ENCODE measurements at places on chromosomes 7 and 10.

DNA sequence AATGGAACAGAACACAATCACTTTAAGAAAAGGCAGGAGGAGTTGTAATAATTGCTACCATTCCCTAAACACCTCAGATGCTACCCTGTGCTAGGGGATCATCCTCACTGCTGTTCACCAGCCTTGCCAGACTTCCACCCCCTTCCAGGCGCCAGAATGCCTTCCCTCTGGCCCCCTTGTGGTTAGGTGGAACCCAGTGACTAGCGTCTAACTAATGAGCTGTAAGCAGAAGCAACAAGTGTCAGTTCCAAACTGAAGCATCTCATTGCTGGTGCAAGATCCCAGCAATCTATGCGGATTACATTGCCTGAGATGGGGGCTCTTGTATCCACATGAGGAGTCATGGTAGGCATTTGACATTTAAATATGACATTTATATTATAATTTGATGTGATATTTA, 86.6 kb downstream of the FRMD4A start:
- no peak for DNase-seq

GRCh38 chr7:46054915-46055314, 133.8 kb upstream of the IGFBP3 start:
- no peak for DNase-seq

DNA sequence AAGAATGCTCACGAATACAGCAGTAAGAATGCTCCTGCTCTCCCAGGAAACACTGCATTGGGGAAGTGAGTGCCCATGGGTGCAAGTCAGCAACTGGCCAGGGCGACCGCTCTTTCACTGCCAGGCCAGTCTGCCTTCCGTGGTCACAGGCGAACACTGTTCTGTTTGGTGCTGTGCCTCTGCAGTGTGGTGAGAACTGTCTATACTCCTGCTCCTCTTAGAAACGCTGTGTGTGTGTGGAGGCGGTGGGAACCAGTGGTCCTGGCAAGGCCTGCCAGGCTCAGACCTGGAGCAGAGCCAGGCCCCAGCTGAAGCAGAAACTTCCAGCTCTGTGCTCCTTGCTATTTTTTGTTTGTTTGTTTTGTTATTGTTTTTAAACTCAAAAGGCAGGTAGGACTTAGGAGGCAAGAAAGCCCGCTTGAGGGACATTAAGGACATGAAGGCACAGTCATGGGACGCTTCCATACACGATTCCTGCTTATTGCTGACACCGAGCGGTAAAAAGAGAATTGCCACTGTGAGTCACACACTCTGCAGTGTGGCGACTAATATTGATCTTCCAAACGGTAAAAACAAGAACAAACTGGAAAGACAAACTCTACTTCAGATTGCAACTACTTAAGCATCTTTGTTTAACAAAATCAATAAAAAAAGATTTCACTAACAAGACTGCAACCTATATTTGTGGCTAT, 430.8 kb downstream of the DNAJB6 start:
- DNase-seq: no peak

DNA sequence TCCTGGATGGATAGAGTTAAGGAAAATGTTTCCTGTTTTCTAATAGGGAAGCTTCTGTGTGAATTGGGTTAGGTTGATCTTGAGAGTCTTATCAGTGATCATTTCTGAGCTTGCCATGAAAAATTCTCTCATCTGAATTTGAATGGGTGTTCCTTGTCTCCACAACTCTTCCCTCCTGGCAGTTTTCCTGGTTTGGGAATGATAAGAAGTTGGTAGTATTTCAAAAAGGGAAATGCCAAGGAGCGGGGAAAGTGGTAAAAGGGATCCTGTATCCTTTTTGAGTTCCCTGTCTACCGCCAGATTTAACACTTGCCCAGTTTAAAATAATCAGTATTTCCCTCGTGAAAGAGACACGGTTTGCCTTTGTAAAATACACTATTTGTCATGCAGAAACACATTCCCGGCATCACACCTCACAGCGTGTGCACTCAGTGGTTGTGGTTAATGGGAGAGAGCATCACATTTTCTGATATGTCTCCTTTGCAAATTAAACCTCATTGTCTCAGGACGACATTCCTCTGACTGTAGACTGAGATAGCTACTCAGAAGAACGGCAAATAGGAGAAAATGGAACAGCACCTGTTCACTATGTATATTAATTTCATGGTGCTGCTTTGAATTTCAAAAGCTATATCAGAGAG, 113.2 kb upstream of the IFRD1 start:
- no peak for DNase-seq

GRCh38 chr10:118511711-118512110, 83.7 kb downstream of the PRLHR start:
- no peak for DNase-seq

- no peak for DNase-seq
Observed at GRCh38 chr7:495761-496321, 23.8 kb downstream of the PDGFA start.

DNA sequence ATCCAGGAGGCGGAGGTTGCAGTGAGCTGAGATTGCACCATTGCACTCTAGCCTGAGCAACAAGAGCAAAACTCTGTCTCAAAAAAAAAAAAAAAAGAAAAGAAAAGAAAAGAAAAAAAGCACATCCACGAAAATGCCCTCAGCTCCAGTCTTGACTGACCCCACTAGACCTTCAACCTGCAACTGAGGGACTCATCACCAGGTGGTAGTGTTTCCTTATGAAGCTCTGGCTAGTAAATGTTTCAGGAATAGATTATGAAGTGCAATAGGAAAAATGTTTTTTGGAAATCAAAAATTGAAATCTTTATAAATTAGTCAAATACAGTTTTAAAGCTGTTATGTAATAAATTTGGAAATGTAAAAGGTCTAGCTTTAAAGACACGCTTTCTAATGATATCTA, 22.4 kb downstream of the TLL2 start:
- DNase-seq: no peak

DNA sequence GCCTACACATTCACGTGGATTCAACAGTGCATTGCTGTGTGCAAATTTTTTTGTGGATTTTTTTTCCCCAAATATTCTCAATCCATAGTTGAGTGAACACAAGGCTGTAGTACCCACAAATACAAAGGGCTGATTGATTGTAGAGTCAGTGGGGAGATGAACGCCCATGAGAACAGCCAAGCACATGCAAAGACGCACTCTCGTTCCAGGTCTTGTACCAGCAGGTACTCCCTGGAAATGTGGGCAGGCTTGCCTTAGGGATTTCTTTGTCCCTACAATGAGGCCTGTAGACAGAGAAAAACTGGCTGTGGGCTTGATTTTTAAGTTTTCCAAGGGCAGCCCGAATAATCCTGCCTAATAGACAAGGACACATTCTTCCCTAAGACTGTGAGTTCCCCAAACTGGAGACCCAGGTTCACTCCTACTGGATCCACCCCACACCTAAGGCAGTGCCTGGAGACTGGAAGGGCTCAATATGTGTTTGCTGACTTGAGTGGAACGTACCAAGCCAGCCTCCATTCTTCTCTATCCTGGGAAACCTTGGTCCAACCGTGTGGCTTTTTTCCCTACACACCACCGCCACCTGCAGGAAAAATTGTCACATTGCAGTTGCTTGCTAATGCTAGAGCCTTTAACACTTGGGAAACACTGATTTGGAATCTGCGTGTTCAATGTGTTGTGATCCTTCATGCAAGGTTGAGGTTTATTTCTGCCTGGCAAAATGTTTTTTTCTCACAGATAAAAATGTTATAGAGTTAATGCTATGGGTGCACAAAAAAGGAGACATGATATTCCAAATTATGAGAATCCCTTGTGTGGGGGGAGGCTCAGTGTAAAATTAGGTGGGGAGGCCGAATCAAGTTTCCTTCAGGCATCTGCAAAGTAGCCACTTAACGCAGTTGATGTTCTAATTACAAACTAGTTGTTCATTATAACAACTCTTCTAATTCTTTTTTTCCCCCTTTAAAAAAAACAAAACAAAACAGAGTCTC, 49.3 kb downstream of the PPP1R17 start:
- DNase-seq: no peak

DNA sequence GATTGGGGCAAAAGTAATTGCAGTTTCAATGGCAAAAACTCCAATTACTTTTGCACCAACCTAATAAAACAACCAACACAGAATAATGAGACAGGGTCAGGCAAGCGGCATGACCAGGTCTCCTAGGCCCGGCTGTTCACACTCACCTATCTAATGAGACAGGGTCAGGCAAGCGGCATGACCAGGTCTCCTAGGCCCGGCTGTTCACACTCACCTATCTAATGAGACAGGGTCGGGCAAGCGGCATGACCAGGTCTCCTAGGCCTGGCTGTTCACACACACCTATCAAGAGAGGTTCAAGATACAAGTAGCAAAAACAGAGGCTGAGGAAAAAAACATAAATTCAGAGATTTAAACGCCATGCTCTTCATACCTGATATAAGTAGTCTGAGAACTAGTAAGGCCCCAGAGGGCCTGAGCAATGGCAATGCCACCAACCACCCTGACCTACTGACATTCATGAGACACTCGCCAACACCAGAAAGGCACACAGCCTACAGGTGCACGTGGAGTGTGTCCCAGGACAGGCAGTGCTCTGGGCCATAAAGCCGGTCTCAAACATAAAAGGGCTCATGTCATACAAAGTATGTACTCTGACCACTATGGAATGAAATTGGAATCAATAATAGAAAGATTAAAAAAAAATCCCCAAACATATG, 40.6 kb upstream of the NCAPG2 start:
- no peak for DNase-seq

GRCh38 chr10:34535872-34536271, 279.2 kb downstream of the PARD3 start:
- DNase-seq: no peak

- DNase-seq: no peak
Observed at GRCh38 chr10:45080331-45080730, 79.6 kb downstream of the ZNF22 start.

- no peak for DNase-seq
Observed at GRCh38 chr10:60176925-60177324, 212.8 kb downstream of the ANK3 start.
